ENCODE measurements at places on chromosomes 16 and 17.

- no peak for DNase-seq
Observed at GRCh38 chr16:1068451-1068850, 4.1 kb upstream of the SSTR5 start.

- DNase-seq = no peak
Observed at GRCh38 chr16:48087639-48088038, 68.2 kb downstream of the ABCC12 start.

DNA sequence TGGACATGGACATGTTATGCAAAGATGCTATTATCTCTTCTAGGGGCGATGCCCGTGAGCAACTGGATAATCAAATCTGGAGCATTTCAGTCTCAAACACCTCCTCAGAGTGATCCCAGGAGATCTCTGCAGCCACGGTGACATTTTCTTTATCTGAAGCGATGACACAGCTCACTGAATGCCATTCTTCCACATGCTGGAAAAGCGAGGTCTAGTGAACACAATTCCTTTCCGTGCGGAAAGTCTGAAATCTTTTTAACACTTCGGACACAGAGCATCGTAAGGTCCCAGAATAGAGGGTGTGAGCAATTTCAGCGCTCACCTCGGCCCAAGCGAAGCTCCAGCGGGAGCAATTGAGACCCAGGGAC lies 531 bp upstream of the HASPIN start:
- DNase-seq = no peak

DNA sequence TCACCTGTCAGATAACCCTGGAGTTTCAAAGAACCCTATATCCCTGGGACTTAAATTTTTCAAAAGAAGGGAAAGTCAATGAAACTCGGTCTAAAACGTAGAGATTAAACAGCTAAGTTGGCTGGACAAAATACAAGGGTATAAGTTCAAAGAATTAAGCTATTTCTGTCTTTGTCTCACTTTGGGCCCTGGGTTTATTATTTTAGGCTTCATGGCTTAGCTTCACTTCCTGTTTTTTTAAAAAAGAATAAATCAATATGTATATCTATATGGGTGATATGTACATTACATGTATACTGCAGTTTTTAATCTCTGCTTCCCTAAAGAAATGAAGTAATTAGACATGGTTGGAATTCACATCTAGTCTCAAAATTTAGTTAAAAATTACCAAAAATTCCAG lies 132.3 kb downstream of the TRIM37 start:
- no peak for DNase-seq

DNA sequence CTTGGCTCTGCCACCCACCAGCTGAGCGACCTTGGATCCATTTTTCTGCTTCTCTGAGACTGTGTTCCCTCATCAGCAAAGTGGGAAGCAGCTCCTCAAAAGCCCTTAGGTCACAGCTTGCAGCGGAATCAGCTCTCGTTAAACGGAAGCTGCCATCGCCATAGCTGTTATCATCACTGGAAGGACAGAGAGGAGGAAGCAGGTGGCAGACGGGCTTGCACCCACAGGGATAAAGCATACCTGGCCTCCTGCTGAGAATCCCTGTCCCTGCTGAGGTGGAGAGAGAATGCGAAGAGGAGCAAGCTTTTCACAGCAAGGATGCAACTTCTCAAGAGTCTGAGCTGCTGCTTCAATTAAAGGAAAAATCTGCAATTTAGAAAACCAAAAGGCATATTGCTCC lies 106.6 kb downstream of the CLEC16A start:
- DNase-seq = no peak

DNA sequence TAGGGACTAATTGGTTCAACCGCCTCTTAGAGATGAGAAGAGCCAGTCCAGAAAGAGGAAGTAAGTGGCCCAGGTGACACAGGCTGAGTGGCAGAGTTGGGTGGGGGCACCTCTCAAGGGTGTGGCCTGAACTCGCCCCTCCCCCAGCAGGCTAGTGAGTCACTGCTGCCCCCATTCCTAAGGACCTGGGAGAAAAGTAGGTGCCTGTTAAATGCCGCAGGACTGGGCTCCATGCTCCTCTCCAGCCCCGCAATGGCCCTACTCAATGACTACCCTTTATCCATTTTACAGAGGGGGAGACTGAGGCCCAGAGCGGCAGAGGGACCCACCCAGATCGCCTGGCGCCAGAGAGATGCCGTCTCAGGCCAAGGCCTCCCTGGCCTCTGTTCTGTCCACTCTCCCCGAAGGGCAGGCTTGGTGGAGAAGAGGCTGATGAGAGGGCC lies 8.1 kb downstream of the TMEM235 start:
- no peak for DNase-seq

All from NCI-H1092 treated with DMSO at 0.1 percent for 48 hours (cell line).